ENCODE measurements at places on chromosomes 4 and X.

GRCh38 chrX:40081679-40082068 lies 16.1 kb downstream of the BCOR start:
- no peak for DNase-seq

- DNase-seq = no peak
Observed at GRCh38 chrX:115138040-115138439, 51.2 kb upstream of the RBMXL3 start.

- no peak for DNase-seq
Observed at GRCh38 chr4:164888096-164888715, 11.2 kb downstream of the APELA start.

DNA sequence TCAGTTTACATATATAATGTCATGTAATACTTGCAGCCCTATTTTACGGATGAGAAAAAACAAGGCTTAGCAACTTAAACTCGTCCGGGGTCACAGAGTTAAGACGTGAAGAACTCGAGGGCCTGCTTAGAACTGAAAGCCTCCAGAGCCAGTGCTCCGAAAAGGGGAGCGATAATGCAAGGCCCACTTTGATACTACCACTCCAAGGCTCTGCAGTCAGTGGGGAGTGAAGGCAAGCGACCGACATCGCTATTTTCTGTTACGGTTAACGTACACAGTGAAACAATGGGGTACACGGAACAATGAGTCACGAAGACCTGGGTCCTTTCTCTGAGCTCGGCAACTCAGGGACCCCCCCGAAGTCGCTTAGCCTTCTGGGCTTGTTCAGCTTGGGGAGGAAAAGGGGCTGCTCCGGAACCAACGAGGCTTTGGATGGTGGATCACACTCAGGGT lies 965 bp downstream of the PPA2 start:
- DNase-seq = no peak

- DNase-seq = no peak
Observed at GRCh38 chr4:75542824-75543223, 13.0 kb upstream of the ODAPH start.

- DNase-seq = no peak
Observed at GRCh38 chr4:30256116-30256832, 463.9 kb upstream of the PCDH7 start.

DNA sequence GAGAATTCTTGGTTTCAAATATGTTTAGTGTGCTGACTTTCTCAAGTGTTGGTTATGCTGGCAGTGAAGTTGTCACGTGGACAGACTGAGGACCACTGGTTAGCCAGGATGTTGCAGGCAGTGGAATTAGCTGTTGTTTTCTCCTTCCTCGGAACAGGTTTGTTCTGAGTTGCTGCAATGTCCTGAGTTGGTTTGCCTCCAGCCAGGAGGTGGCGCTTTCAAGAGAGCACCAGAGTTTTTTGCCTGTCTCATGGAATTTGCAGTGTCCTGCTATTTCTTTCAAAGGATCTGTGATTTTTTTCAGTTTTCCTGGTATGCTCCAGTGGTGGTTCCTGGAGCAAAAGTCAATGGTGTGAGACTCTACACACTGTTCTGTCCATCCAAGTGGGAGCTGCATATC lies 158.1 kb upstream of the CXorf66 start:
- DNase-seq = no peak

DNA sequence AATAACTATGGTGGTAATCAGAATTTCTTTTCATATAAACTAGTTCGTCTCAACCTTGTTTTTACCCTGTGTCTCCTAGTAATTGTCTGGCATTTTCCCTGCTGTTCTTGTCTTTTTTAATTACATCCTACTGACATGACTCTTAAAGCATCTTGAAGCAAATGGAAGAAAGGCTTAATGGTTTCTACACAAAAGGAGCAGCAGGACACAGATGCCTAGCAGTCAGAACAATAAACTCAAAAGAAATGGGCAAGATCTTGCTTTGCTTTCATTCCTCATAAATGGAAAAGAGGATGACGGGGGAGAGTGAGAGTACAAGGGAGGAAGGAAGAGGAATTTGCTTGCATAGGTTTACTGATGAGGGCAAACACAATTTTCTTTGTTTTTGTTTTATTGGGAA lies 293.2 kb upstream of the EMCN start:
- DNase-seq = no peak

GRCh38 chr4:156901871-156902270 lies 69.7 kb downstream of the PDGFC start:
- no peak for DNase-seq

GRCh38 chrX:3651277-3651676 lies 62.2 kb downstream of the PRKX start:
- peak; percentile 23 for DNase-seq

DNA sequence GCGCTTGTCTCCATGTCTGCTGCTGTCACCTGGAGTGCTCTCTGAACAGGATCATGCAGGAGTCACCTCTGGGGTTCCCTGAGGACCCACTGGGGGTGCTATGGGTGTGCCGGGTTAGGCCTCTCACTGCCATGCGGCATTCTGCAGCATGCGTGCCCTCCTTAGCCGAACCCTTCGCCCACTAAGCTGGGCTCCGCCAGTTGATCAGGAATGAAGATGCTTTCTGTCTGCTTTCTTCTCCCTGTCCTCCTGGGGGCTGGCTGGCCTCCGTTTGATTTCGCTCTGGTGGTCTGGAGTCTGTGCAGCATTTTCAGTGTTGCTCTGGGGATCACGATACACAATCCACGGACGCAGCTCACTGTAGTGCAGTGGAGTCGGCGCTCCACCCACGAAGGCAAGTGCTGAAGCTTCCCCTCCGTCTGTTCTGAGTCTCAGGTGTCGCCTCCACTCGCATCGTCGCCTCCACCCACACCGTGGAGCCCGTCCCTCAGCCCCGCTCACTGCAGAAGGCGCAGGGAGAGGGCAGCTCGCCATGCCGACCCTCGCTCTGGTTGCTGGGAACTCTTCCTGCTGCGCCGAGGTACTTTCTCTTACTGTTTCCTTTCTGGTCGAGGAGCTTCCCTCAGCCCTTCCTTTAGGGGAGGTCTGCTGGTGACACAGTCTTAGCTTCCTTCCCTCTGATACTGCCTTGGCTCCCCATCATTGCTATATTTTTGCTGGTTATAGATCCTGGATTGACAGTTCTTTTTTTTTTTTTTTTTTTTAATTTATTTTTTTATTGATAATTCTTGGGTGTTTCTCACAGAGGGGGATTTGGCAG lies 29.2 kb downstream of the LETM1 start:
- no peak for DNase-seq

DNA sequence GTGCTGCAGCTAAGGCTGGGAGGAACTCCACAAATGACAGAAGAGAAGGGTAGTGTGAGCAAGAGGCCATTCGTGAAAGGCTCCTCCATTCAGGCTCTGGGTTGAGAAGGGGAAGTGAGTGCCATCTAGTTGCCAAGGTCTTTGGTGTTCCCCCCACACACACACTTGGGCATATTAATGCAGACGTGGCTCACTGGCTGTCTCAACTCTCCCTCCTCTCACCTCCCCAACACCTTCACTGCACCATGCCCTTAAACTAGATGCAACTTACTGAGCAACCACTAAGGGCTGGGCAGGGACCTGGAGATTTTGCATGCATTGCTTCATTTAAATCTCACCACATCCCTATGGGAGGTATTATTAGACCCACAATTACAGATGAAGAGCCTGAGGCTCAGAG lies 8.7 kb downstream of the CLRN2 start:
- DNase-seq = no peak

- no peak for DNase-seq
Observed at GRCh38 chr4:108533876-108534275, 86.5 kb upstream of the RPL34 start.

DNA sequence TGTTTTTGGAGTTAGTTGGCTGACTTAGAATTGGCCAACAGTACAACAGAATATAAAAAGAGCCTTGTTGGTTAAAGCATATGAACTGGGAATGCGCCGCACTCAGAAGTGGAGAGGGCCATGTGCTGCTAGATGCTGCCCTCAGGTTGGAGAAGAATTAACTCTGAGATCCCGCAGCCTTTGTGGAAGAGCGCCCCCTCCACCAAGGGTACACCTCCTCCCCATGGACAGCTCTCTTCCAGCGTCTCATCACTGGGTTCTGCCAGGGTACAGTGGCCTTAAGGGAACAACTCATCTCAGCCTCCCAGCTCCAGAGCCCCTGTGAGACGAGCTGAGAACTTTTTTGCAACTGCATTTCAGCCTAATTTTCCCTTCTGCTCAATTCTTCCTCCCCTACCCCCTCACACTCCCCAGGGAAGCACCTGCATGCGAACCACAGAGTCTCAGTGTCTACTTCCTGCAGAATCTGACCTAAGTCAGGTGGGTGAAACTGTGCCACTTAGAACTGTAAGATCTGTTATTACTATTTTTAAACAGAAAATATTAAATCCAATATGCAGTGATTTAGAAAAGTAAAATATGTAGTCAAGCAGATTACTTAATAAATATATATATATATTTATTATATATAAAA lies 380.6 kb downstream of the RAB28 start:
- DNase-seq = no peak

Data from cerebellar cortex (tissue), 1 donor.